Femur (tissue), 1 donor: ENCODE measurements at places on chromosomes 6 and 20.

DNA sequence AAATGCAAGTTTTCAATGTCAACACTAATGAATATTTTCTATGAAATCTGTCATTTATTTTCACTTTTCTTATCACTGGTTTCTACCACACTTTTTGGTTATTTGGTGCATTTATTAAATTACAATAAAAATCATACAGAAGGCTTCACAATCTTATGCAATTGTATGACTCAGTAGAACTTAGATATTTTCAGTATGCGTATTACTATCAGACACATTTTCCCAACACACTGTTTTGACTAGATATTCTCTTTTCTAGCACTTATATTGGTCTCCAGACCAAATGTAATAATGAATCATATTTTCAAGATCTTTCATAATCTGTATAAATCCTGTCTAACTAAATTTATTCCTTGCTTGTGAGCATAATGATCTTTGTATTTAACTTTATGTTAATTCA, 74.1 kb downstream of the FAM83B start:
- no peak for DNase-seq

DNA sequence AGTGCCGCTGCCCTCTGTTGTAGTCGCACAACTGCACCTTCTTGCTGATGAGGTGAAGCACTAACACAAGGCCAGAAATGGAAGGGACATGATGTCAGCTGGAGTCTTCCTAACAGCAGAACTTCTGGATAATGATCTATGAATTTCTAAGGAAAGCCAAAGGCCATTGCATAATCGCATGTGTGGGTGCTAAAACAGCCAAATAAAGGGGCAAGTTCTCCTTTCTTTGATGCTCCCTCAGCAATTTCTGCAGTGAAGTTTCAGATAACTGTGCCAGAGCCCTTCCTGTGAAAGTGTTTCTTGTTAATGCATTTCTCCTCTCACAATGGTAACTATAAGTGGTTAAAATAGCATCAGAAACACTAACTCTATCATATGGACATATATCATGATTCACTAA, 8.0 kb upstream of the F13A1 start:
- no peak for DNase-seq

DNA sequence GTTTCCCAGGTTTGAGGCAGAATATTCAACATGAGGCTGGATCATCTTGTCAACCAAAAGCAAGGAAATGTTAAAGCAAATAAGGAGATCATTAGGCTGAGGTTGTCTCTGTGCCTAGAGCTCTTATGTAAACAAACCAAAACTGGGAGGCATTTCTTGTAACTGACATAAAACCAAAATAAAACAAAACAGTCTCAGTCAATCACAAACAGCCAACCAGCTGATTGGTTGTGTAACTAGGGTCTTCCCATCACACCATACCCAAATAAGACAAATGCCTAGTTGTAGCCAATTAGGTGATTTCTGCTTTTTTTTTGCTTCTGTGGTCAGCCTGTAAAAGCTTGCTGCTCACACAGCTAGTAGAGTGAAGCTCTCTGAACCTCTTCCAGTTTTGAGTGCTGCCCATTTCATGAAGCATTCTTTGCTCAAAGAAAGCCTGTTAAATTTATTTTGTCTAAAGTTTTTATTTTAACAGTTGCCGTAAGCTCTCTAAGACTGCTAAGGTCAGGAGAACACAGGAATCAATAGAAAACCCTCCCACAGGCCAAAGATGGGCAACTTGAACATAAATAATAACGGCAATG, 8.9 kb upstream of the FITM2 start:
- DNase-seq: no peak

- no peak for DNase-seq
These were observed 28.8 kb downstream of the DCDC2 start for GRCh38 chr6:24329022-24329421.

DNA sequence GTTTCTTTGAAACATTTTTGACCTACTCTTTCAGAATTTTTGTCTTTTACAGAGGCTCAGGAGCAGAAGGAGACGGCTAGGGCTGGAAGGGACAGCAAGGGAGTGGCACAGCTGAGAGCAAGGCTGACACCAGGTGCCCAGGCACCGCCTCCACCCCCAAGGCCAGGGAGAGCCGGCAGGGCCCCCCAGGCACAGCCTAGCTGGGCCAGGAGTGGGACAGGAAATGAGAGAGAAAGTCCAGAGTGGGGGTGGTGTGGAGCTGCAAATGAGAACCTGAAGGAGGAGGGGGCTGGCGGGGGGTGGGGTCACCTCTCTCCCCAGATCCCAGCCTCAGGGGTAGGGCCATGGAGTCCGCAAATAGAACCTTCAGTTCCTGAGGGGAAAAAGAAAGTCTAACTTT, 236.7 kb downstream of the CDC5L start:
- no peak for DNase-seq

GRCh38 chr20:10312111-10312510, 93.5 kb downstream of the SNAP25 start:
- DNase-seq: no peak

DNA sequence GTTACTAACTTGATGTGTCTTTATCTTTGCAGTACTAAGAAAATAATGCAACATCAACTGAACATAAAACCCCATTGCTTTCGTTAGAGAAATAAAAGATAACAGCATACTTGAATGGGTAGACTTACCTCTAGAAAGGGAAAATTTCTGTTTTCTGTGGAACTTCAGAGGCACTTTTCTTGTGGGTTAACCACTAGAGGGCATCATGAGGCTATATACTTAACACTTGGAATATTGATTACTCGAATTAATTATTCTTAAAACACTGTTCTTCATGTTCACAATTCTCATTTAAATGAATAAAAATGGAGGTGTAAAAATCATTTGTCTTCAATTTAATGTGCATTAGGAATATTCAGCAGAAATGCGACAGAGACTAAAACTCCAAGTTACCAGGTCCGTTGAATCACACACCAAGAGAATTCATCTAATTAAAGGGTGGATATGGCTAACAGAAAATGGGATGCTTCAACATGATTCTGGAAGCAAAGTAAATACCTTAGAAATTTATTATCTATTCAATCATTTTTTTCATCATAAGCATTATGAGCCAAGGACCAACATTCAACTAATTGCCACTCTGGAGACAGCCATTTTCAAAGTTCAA, 330.8 kb upstream of the PREP start:
- DNase-seq: no peak

- no peak for DNase-seq
These were observed 35.8 kb downstream of the AKAP12 start for GRCh38 chr6:151275566-151275965.

- no peak for DNase-seq
These were observed 108.6 kb downstream of the ATP9A start for GRCh38 chr20:51659491-51660050.
